ENCODE measurements at places on chromosomes 3 and 15.

- DNase-seq: peak; percentile 48
Observed at GRCh38 chr3:8324747-8325146, 176.9 kb upstream of the LMCD1 start.

GRCh38 chr15:98720031-98720430 lies 71.7 kb downstream of the IGF1R start:
- no peak for DNase-seq

DNA sequence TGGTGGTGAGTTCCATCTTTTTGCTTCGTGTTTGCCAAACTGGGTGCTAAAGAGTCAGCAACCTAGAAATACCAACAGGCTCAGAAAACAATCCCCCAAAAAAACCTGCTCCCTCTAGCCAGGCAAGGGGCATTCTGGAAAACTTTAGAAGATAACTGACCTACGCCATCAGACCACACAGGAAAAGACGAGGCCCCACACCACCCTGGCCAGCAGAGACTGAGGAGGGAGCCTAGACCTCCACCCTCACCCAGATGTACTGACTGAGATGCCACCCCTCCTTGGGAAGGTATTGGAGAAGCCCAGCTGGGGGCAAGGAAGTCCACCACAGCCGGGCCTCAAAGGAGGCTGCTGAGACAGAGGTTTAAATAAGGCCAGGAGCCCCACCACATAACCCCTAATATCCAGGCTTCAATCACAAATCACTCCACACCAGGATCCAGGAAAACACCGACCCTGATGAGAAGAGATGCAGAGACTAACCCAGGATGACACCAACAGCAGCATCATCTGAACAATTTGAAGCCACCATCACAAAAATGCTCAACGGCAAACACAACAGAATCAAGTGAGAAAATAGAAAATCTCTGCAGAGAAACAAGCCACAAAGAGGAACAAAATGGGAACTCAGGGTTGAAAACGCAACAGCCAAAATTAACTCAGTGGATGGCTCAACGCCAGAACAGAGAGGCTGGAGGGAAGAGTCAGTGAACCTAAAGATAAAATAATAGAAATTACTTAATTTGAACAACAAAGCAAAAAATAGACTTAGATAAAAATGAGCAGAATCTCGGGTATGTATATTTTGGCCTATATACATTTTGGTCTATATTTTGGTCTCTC lies 61.0 kb downstream of the TPRA1 start:
- no peak for DNase-seq

DNA sequence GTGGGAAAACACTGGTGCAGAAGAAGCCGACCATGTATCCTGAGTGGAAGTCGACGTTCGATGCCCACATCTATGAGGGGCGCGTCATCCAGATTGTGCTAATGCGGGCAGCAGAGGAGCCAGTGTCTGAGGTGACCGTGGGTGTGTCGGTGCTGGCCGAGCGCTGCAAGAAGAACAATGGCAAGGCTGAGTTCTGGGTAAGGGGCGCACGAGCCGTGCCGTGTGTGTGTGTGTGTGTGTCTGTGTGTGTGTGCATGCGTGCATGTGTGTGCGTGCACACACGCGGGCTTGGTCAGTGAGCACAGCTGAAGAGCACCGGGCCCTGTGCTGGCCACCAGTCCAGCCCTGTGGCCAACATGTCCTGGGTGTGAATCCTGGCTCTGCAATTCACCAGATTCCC lies 18.6 kb downstream of the PRKCD start:
- DNase-seq: no peak

DNA sequence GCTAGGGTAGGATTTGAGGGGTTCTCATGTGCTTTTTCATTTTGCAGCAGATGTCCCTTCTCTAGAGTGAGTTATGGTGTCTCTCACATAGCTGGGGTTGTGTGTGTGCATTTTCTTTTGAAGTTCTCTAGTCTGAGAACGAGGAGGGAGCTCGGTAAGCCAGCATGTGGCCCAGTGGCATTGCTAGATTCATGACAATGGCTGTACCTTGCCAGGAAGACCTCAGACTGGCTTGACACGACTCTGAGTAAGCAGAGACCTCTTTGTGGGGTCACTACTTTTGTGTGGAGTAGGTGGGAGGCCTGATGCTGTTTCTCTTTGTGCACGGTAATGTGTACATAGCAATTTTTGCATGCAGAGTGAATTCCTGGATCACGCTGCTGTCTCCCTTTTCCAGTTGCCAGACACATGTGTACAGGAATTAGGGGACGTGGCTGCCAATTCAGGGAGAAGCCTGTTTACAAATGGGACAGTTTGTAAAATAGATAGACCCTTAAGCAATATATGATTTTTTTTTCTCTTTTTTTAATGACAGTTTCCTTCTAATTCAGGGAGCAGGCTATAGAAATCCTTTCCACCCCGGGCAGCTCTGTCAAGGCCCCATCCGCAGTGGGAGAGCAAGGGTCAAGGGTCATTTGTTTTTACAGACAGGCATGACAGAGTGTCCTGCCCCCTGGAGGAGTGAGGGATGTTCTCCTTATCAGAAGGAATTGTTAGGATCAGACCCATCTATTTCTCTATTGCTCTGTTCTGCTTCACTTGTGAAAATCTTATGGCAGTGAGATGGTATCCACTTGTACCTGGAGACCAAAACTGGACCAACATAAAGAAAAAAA lies 4.6 kb downstream of the CACNA1D start:
- DNase-seq: no peak

GRCh38 chr3:183132409-183132808 lies 30.1 kb downstream of the LAMP3 start:
- DNase-seq: no peak

- DNase-seq: no peak
Observed at GRCh38 chr3:155367506-155367905, 74.0 kb upstream of the STRIT1 start.

DNA sequence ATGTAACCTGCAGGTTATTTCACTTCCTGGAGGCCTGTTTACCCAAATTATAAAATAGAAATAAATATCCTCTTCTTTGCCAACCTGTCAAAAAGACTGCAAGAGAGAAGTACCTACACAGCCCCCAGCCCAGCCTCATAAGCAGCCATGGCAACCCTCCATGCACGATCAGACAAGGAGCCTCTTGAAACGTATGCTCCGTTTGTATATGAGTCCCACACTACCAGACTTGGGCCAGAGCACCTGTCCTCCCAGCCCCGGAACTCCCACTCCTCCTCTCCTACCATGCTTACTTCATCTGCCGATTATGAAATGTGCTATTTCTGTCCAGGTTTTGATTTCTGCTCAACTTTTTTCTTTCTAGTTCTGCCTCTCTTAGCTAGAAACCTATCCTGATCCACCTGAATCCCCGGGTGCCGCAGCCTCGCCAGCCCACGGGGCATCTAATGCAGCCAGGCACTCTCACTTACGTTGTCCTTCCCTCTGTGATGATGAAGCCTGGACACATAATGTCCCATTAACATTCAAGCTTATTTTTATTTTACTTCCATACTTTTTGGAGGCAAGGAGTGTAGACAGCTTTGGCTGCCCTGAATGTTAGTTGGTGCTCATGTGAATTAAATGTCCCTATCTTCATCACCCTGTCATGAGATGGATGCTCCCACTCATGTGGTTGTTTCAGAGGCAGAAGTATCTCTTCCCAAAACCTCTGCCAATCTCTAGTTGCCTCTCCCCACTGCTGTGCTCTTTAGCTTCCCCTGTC lies 73.8 kb downstream of the MB21D2 start:
- no peak for DNase-seq

- DNase-seq: no peak
Observed at GRCh38 chr3:28308196-28308595, 40.3 kb upstream of the ZCWPW2 start.

- no peak for DNase-seq
Observed at GRCh38 chr3:69244039-69244438, 121.6 kb upstream of the LMOD3 start.

GRCh38 chr3:100902572-100902971 lies 90.6 kb downstream of the ABI3BP start:
- DNase-seq: no peak

- no peak for DNase-seq
Observed at GRCh38 chr3:56917361-56918110, 115.8 kb upstream of the ARHGEF3 start.

DNA sequence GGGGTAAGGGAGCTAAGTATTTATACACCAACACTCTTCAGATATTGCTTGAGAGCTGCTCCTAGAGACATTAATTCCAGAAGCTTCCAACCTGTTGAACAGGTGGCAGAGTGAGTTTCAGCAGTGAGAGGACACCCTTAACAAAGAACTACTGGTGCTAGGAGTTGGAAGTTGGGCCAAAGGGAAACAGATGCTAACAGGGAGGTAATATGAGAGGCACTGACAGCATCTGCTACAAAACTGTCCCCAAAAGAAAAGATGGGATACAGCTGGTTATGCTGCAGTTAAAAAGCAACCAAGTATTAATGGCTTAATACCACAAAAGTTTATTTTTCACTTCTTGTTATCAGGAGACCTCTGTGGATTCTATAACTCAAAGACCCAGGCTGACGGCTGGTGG lies 104.5 kb upstream of the SATB1 start:
- DNase-seq: no peak

GRCh38 chr3:99957151-99957796 lies 139.6 kb downstream of the CMSS1 start:
- no peak for DNase-seq

GRCh38 chr3:175746308-175746707 lies 887.2 kb downstream of the NAALADL2 start:
- no peak for DNase-seq

GRCh38 chr3:126026277-126026751 lies 57.3 kb downstream of the ROPN1B start:
- DNase-seq: no peak

- DNase-seq: no peak
Observed at GRCh38 chr3:112770032-112770626, 76.5 kb downstream of the CD200R1L start.

DNA sequence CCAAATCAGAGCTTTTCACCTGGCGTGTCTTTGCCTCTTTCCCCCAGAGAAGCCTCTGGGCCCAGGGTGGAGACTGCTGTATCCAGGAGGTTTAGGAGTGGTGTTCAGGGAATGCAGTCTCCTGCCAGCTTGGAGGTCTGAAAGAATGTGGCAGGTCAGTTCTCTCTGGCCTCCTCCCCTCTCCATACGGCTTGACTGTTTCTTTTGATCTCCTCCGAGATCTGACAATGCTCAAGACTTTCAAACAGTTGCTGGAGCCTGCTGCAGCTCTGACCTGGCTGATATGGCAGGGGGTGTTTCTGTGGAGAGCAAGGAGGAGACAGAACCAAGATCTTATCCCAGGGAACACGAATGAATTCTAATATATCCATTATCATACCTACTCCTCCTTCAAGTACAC lies 24.7 kb upstream of the TM4SF4 start:
- DNase-seq: no peak

- no peak for DNase-seq
Observed at GRCh38 chr15:76439542-76439941, 103.0 kb downstream of the ISL2 start.

DNA sequence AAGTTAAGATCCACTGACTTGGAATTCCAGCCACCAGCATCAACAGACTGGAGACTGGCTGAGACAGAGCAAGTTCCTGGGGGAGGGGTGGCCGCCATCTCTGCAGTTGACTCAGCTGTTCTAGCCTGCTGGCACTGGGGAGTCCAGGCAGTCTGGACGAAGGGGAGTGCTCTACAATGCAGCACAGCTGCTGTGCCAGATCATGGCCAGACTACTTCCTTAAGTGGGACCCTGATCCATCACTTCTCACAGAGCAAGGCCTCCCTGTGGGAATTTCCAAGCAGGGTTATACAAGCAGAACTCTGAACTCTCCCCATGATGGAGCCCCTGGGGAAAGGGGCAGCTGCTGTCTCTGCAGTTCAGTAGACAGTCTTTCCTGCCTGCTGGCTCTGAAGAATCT lies 35.2 kb downstream of the PYGO1 start:
- no peak for DNase-seq

- no peak for DNase-seq
Observed at GRCh38 chr3:143471705-143472104, 352.1 kb downstream of the CHST2 start.

DNA sequence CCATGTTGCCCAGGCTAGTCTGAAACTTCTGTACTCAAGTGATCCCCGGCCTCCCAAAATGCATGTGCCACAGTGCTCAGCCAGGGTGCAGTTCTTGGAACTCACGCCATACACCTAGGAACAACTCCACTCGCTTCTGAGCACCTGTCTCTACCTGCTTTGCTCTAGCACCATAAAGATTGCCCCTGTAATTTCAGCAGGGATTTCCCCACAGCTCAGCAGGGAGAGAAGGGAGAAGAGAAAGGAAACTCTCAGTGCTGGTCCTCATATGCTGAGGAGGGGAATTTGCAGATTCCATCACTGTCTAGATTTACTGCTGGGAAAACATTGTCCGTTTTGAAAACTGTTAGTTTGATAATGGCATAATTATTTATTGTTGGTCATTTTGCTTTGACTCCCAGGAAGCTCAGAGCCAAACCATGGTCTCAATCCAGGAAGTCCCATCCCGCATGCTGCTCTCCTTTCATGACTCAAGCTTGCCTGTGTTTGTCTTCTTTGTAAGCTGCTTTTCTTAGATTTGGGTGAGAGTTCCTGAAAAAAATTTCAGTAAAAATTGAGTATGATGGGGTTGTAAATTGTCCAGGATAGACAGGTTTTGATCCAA lies 24.2 kb downstream of the TRIM71 start:
- no peak for DNase-seq

DNA sequence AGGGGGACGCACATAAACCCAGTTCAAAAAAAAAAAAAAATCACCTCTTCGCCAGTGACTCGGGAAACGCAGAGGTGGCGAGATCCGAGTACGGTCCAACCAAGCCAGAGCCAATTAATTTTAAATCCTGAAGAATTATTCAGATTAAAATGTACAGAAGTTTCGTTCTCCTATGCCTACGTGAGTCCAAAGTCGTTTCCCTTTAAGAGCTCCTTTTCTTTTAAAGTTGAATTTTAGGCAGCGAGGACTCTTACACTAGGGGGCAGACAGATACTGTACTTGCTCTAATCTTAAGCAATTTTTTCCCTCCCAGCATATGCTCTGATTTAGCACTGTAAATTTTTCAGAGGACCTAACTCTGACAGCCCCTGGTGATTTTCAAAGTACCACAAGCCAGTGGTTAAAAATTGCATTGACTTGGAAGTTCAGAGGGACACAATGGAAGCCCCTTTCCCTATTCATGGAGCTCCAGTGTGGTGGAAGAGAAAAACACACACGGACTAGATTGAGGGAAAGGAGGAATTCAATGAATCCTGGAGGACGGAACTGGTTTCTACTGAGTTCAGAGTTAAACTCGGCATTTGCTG lies 3.3 kb upstream of the NR2F2 start:
- DNase-seq: no peak

- peak; percentile 59 for DNase-seq
Observed at GRCh38 chr3:13879946-13880810, at the start of gene WNT7A. WNT7A (minus strand) TSS chr3:13880071; CDS start chr3:13879816, 255 bp downstream.

GRCh38 chr15:58909616-58910015 lies 23.9 kb downstream of the SLTM start:
- DNase-seq: no peak

DNA sequence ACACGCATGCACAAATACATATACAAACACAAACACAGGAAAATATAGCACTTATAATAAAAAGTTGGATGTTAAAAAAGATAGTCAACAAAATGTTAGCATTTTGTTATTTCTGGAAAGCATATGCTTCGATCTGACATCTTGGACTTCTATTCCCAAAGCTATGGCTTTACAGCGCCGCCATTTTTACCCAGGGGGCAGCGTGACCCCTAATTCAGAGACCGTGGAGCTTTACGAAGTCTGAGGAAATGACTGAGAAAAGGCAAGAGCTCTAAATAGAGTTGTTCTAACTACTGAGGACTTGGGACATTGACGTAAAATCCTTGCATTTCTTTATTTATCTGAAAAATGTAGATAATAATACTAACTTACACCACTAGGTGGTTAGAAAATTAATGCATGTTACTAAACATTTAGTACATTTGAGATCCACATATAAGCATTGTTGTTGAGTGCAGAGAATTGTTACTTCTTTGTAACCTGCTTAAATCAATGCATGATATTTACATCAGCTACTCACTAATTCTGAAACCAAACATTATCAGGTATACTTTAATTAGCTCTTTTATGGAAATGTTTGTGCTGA lies 155.4 kb downstream of the TP63 start:
- no peak for DNase-seq
